Naive thymus-derived CD4-positive, alpha-beta T cell (primary cell): ENCODE measurements at places on chromosomes 12 and 14. TPM values are rescaled to one million over a fixed set of nuclear protein-coding genes. Genes with fewer than 3 reads are reported as not detected.

LRTM2 gene
- total RNA-seq = not detected

CPNE6 gene
- total RNA-seq = not detected

SALL2 gene
- total RNA-seq = 3.1 TPM

GRCh38 chr14:53807108-53807507, 149.5 kb downstream of the BMP4 start:
- DNase-seq = no peak

DNA sequence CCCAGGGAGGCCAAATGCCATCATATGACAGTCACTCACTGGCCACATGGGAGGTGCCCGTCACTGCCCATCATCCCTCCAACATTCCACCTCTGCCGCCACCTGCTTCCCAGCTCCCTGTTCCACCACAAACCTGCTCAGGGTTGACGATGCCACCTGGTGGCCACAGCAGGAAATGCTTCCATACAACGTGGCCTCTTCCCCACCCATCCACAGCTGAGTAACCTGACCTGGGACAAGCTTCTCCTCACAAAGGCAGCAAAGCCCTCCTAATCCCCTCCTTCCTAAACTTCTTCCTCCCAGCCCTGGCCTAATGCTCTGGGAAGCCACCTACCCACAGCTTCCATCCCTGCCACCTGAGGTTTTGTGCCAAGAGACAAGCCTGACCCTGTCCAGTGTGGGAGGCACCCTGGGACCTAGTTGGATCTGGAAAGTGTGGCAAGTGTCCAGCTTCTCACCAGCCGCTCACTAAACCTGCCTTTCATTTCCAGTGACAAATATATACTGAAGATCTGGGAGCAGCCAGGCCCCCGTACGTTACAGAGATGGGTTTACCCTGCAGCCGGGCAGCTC, 4.3 kb downstream of the DEGS2 start:
- DNase-seq = no peak

GRCh38 chr14:100982762-100983161, 79.2 kb upstream of the RTL1 start:
- no peak for DNase-seq

- no peak for DNase-seq
These were observed 14.9 kb downstream of the RAB35 start for GRCh38 chr12:120101617-120102016.
